Daoy (cell line): ENCODE measurements at places on chromosomes 12 and 14. TPM values are rescaled to one million over a fixed set of nuclear protein-coding genes. Genes with fewer than 3 reads are reported as not detected.
A peak's percentile ranks its signal among the peaks of the same experiment; 100 is the strongest.

GRCh38 chr14:59688224-59689170, 111.9 kb upstream of the CCDC175 start:
- peak; percentile 45 for DNase-seq

DNA sequence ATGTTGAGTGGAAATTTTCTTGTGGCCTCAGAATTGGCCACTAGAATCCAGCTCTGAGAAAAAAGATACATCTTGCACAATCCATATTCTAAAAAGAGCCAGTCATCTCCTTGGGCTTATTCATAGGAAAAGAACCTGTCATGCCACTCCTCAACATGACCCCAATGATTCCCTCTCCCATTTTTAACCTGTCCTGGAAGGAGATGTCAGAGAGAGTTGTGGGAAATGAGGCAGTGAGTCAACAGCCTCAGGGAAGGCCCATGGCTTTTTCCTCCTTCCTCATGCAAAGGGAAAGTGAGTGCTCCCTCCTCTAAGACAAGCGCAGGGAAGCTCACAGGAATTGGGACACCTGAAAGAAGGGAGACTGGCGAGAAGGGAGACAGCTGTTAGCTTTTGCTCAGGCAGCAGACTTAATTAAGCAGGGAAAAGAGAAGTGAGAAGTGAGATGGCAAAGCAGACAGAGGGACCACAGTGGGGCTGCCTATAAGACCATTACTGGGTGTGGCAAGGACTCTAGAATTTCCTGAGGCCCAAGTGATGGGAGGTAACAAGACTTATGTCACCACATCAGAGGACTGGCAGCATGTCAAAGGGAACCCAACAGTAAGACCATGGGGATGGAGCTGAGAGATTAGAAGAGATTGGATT, 10.2 kb upstream of the DHRS7 start:
- no peak for DNase-seq

DNA sequence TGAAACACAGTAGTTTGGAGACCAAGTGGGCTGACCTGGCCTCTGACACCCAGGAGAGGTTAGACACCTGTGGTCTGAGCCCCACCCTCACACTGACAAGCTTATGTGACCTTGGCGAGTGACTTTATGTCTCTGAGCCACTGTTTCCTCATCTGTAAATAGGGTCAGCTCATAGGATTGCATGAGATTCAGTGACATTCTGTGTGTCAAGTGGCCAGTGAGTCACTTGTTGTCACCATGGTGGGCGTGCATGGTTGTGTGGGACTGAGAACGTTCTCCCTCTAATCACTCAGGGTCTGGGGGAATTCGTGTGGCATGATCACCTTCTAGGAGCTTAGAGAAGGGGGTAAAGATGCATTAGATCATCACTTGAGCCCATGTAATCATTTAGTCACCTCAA, 146.4 kb downstream of the PHETA1 start:
- DNase-seq: no peak

DNA sequence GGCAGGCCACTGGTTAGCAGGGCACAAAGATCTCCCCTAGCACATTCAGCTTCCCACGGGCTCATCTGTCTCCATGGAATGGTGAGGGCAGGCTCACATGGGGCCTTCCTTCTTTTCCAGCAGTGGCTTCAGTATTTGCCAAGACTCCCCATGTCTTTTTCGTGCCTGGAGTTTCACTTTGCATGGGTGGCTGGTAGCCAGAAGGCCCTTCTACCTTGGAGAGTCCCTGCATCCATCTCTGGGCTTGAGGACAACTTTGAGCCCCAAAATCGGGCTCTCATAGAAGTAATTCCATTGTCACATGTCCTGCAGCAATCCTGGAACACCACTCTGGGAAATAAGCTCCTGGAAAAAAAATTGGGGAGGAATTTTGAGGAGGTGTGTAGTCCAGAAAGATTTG, 42.1 kb downstream of the NFKBIA start:
- no peak for DNase-seq

DNA sequence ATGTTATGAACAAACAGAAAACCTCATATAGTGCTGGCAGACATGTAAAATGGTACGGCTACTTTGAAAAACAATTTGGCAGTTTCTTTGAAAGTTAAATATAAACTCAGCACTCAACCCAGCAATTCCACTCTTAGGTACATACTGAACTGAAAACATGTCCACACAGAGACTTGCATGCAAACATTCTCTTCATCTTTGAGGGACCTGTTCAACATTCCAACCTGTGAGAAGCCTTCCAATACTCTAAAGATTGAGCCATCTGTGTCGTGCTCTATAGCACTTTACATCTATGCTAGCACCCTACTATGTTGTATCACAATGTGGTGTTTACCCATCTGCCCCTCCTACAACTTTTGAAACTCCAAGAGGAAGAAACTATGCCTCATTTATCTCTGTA, 79.3 kb downstream of the DNAI7 start:
- DNase-seq: no peak

GRCh38 chr14:39469094-39469710, 37.0 kb upstream of the FBXO33 start:
- DNase-seq: peak; percentile 9

DNA sequence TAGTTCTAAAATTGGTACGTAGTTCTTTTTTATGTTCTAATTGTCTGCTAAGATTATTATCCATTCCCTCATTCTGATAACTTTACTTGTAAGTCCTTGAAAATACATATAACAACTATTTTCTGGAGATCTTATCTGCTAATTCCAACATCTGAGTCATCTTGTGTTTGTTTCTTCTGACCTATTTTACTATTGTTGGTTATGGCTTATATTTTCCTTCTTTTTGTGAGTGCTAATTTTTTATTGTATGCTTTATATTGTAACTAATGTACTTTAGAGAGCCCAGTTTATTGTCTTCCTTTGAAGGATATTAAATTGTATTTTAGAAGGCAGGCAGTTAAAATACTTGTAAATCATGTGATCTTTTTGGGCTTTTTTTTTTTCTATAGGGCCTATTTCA, 149.3 kb upstream of the LRFN5 start:
- DNase-seq: no peak

- no peak for DNase-seq
These were observed 771 bp upstream of the KCNJ8 start for GRCh38 chr12:21775133-21775820.

- DNase-seq: no peak
These were observed 64.3 kb downstream of the ANO6 start for GRCh38 chr12:45279931-45280830.

DNA sequence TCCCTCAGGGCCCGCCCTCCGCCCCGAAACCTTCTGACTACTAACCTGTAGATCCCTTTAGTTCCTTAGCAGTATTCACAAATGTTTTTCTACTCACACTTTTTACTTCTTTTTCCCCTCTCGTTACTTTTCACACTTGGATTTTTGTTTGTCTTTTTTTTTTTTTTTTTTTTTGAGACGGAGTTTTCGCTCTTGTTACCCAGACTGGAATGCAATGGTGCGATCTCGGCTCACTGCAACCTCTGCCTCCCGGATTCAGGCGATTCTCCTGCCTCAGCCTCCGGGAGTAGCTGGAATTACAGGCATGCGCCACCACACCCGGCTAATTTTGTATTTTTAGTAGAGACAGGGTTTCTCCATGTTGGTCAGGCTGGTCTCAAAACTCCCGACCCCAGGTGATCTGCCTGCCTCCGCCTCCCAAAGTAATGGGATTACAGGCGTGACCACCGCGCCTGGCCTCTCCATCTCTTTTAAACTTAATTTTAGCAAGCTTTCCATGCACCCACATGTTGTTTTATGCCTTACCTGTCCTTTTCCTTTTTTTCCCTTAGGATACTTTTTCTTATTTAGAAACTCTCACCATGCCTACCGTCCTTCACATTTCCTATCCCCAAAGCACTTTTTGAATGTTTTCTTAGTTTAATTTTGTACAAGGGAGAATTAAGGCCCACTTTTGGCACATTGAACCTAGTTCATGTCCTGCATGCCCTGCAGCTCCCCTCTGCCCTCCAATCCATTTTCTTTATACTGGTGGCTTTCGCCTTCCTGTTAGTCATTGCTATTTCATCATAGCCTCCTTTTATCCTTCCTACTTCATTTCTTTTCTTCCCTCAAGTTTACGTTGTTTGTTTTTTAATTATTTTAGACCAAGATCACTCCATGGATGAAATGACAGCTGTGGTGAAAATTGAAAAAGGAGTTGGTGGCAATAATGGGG, 1.1 kb downstream of the SP1 start:
- peak; percentile 35 for DNase-seq

DNA sequence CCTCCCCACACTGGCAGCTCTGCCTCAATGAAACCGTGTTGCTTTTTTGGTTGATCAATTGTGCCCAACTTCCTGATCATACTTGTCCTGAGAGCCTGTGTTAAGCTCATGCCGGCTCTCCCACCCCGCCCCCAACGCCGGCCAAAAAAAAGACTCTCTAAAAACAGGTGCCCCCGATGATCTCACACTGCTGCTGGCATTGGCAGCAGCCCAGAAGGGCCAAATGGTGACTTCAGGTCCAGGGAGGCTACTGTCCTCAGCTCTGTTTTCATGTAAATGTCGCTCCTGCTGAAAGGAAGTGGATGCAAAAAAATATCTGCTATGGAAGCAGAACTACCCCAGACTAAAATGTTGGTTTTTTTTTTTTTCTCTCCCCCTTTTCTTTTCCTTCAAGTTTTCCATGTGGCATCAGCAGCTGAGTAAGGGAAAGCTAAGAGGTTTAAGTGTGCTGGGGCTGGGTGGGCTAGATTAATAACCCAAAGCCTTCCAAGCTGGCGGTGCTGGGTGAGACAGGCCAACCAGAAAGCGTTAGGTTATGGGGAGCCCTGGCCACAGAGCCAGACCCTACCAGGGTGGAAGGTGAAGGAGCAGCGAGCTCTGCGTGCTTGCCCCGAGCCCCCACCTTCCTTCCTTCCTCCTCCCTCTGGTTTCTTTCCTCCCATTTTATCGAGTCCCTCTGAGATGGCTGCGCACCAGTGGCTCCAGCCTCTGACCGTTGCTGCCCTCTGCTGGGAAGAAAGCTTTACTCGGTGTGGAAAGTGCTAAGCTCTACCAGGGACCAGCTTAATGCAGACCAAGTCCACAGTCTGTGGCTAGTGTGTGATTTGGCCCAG, 396.1 kb downstream of the NRXN3 start:
- DNase-seq: peak; percentile 32

DNA sequence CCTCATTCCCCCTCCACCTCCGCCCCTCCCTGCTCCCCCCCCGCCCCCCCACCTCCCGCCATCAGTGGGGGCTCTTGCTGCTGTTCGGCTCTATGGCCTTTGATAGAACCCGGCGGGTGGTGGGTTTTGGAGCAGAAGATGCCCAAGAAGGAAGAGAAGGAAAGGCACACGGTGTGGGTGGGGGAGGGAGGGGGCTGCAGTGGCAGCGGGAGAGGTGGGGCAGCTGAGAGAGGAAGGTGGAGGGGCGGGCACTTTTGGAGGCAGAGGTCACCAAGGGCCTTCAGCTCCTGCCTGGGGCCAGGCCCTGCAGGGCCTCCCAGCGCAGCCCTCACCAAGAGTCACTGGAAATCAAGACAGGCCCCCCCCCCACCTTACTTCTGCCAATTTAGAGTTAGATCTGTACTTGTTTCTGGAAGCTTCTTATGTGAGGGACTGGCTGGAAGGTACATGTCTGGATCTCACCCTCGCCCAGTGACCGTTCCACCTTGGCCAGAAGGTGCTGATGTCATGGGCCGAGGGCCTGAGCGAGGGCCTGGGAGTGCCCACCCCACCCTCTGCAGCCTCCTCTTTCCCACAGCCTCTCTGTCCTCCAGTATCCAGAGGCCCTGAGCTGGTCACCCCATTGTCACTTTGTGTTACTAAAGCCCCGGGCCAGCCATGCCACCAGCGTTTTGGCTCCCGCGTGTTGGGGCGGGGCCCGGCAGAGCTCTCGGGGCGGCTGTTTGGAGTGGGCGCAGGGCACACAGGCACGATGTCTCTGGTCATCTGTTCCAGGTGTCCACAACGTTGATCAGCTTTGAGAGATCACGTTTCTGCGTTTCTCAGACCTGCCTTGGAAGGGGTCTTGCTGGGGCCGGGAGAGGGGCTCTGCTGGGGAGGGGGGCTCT, 153.9 kb downstream of the KIF26A start:
- DNase-seq: no peak

GRCh38 chr14:106610691-106611090, 1084.3 kb downstream of the TMEM121 start:
- DNase-seq: no peak

- no peak for DNase-seq
These were observed 324.3 kb downstream of the DAD1 start for GRCh38 chr14:22264759-22265158.

GRCh38 chr14:24085215-24085614, 8.9 kb upstream of the PCK2 start:
- DNase-seq: no peak

DNA sequence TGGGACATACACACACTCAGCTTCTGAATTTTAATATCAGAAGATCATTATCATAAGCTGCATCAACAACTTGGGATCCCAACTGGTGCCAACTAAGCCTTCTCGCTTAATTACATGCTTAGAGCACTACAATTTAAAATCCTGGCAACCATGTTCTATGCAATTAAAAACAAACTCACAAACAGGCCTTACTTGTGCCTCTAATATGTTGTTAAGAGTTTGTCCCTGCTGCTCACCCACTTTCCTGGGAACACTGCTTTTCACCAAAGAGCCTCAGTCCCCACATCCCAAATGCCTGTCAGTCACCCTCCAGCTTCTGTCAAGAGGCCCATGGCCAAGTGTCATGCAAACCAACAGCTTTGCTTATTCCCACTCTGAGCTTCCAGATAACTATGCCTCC, 69.7 kb downstream of the TTC9 start:
- no peak for DNase-seq

- no peak for DNase-seq
These were observed 88.2 kb downstream of the SLC24A4 start for GRCh38 chr14:92411135-92411534.

GRCh38 chr14:60721326-60722106, 2.6 kb downstream of the SIX4 start:
- peak; percentile 86 for DNase-seq

- no peak for DNase-seq
These were observed 13.9 kb upstream of the HOXC13 start for GRCh38 chr12:53924521-53925405.

DNA sequence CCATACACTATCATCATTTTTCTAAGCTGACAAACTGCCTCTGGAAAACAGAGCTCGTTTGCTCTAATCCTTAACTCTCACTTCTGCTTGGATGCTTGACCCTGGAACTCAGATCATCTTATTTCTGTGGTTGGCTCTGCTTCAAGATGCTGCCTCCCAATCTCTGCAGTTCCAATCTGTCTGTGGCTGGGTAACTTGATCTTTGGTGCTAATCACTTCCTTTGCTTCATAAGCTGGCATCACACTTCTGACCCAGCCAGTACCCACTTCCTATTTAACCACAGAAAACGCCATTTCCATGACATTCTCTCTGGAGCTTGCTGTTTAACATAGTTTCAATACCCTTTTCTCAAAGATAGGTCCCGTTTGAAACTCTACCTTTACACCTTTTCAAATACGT, 254.2 kb downstream of the ACSS3 start:
- DNase-seq: peak; percentile 51

The PRB2 gene
- not detected in 2 replicates for total RNA-seq

The SCNN1A gene
- total RNA-seq: 0.23 TPM in 1 of 2 replicates, not detected in the other

The FUT8 gene
- total RNA-seq: 90.6 and 103 TPM in 2 replicates

The ACIN1 gene
- total RNA-seq: 62.3 and 79.3 TPM in 2 replicates

The MIPOL1 gene
- 16.0 and 28.0 TPM in 2 replicates for total RNA-seq
